Activated CD4-positive, CD25-positive, alpha-beta regulatory T cell (primary cell): ENCODE measurements at places on chromosomes 2 and 18.

GRCh38 chr2:44705876-44706480 lies 235.5 kb upstream of the SIX3 start:
- DNase-seq, result no peak

DNA sequence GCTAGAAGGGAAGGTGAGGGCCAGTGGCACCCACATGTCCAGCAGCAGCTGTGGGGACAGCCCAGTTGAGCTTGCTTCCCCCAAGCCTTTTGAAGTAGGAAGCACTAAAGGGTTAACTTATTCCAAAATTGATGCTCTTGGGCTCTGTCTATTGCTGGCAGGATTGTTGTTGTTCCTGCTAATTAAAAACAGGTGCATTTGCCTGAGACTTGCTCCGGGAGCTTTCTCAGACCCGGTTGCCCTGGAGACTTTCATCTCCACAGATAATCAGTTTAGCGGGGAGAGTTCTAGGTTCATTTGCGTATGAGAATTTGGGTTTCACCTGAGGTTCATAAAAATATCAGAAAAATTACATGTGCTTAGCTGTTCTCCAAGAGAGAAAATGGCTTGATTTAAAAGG lies 277.3 kb downstream of the LRATD1 start:
- no peak for DNase-seq

DNA sequence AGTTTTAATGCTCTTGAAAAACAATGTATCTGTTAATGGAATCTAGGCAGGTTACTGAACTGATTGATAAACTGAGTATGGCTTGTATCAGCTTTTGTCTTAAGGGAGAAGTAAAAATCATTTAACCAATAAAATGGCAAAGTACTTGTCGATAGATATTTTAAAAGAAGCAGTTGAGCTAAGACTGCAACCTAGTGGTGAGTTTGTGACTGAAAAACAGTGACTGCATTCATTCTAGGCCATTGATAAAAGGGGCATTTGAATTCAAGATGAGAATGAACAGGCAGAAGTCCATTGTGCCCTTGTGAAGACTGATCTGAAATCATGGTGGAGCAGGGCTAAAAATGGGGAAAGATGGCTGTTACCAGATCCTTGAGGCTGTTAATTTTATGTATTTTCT lies 59.4 kb upstream of the MSTN start:
- DNase-seq, result no peak

- no peak for DNase-seq
These were observed 100.2 kb downstream of the TNS1 start for GRCh38 chr2:217902379-217903141.

GRCh38 chr18:67813380-67814028 lies 297.0 kb upstream of the DSEL start:
- DNase-seq, result no peak

DNA sequence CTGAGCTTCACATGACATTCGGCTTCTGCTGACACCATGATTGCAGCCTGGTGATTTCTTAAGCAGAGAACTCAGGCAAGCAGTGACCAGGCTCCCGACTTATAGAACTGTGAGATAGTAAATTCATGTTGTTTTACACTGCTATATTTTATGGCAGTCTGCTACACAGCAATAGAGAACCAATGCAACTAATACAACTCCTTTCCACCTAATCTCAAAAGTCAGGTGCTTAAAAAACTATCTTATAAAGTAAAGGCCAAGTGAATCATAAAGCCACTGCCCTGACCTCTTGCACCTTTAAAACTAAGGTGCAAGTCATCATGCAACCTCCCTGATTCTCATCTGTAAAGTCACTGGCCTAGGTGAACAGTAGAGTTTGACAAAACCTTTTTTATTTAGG lies 95.3 kb upstream of the GLS start:
- DNase-seq, result no peak

DNA sequence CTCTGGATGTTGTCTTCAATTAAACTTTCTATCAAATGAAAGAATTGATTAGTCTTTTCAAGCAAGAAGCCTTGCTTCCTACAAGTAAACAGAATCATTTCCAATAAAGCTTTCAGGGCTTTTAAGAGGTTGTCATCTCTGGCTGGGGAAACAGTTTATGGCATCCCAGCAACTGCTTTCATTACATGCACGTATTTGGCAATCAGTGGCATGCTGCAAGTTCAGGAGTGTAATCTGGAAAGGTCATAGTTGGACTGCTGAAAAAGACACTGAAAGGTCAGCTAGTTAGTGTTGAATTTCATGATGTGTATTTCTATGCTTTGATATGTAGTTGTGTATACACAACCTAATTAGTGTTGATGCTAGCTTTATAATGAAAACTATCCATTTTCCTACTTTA lies 332.9 kb downstream of the DSC3 start:
- no peak for DNase-seq

DNA sequence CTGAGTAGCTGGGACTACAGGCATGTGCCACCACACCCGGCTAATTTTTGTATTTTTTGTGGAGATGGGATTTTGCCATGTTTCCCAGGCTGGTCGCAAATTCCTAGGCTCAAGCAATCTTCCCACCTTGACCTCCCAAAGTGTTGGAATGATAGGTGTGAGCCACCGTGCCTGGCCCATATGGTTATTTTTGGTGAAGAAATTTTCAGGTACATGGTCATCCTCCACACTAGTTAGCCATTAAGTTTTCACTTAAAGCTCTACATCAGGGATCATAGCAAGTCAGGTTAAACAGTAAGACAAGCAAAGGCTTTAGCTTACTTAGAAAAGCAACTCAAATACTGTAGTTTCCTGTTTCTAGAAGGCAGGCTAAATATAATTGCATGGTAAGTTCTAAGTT lies 104.3 kb upstream of the GRB14 start:
- DNase-seq, result no peak

DNA sequence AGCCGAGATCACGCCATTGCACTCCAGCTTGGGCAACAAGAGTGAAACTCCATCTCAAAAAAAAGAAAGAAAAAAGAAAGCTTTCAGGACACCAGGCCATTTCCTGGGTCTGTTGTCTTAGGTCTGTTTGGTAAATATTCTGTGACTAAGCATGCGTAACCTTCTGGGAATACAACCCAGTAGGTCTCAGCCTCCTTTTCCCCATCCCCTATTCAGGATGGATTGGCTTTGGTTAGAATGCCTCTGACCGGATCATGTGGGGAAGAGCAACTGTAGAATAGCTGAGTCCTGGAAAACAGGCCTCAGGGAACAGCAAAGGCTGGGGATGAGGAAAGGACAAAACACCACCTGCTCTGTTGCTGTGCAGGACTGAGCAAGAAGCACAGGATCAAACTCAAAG lies 1.6 kb upstream of the PDCL3 start:
- DNase-seq, result no peak

DNA sequence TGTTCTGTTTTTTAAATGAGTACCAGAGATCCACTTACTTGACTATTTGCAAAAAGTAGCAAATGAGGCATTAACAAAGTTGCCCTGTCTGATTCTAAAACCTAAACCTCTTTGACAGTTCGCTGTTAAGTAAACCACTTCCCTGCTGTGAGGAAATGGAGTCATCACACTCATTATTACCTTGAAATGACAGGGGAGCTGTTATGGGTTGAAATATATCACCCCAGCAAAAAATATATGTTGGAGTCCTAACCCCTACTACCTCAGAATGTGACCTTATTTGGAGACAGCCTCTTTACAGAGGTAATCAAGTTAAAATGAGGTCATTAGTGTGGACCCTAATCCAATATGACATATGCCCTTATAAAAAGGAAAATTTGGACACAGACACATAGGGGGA lies 36.1 kb downstream of the DHRS9 start:
- no peak for DNase-seq

DNA sequence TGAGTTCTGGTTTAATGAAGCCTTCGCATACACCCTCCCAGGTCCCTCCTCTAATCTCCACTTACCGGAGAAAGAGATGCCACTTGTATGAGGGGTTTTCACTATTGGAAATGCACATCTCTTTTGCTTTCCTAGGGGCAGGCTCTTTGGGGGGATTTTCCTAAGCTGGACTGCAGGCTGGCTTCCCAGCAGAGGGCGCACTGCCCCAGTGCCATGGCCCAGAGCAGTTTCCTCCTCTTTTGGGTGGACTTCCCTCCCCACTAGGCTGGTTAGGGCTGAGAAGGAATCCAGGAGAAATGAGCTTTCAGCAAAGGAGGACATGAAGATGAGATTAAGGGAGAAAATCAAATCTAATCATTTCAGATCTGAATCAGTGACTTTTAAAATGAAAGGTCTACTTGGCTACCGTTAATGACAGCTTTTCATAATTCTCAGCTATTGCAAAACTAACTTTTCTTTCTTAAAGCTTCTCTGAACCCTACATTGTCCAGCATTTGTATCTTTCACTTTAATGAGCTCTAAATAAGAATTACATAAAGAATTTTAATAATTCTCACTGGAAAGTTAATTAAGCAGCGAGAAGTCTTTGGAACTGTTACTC lies 784.1 kb upstream of the FANCL start:
- no peak for DNase-seq

DNA sequence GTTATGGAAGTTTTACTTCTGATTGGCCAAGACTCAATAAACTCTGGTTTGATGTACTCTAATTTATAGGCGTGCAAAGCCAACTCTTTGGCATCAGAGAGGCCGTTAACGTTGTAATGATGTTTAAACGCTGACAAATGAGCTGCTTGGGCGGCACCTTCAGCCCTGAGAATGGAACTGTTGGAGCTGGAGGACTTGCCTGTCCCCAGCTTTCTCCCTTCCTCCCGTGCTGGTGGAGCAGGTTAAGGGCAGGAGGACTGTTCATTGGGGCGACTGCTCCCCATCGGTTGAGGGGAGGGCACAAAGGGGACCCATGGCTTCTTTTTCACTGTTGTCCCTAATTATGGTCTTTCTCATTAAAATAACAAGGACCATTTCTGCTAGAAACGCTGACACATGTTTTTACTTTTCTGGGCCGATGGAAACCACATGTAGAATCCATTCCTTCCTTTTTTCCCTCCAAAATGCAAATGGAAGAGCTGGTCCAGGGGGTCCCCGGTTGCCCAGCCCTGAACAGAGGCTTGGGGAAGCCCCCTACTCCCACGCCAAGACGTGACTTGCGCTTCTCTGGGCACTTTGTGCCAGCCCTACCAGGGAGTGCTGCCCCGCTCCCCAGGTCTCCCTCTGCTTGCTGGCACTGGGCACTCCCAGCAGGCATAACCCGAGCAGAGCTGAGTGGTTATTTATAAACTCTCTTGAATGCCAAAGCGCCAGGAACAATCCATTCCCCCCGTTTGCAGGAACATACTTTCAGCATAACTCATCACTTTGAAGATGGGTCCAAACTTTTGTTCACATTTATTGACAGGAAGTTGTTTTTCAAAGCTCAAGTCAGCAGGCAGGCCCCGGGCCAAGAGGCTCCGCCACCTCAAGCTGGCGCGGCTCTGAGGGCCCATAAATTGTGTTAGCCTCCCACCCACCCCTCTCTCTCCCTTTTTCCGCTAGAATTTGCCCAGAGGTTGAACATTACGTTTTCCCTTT lies 170.1 kb downstream of the ASB1 start:
- no peak for DNase-seq

GRCh38 chr2:3476321-3476984 lies 42.9 kb downstream of the ADI1 start:
- no peak for DNase-seq

DNA sequence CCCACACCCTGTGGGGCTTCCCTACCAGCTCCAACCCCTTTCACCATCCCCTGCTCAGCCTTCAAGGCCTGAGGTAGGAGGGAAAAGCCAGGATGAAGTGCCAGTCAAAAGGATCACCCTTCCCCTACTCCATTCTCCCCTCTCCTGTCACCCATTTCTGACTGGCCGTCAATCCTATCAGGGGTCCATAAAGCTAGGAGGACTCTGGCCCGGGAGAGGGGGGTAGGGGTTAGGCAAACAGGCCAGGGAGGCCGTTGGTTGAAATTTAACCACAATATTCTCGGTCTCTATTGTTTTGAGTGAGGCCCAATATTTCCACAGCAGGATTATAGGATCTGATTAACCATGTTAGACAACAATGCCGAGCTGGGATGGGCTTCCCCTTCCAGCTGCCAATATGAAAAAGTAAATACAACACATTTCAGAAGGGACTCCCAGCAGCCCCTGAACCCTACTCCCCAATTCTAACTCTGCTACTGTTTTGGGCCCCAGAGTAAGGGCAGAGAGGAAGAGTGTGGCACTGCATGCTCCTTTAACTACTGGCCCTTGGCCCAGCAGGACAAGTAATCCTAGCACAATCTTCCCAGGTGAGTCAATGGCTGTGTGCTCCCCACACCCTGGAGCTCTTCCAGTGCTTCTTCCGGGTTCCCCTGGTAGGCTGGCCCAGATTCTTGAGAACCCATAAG lies 10.6 kb upstream of the IHH start:
- DNase-seq, result no peak

- DNase-seq, result no peak
These were observed 55.9 kb downstream of the COPS8 start for GRCh38 chr2:237141571-237142051.

GRCh38 chr18:8847900-8848299 lies 142.5 kb downstream of the MTCL1 start:
- DNase-seq, result no peak

GRCh38 chr2:48939232-48939631 lies 183.7 kb upstream of the LHCGR start:
- DNase-seq, result no peak

DNA sequence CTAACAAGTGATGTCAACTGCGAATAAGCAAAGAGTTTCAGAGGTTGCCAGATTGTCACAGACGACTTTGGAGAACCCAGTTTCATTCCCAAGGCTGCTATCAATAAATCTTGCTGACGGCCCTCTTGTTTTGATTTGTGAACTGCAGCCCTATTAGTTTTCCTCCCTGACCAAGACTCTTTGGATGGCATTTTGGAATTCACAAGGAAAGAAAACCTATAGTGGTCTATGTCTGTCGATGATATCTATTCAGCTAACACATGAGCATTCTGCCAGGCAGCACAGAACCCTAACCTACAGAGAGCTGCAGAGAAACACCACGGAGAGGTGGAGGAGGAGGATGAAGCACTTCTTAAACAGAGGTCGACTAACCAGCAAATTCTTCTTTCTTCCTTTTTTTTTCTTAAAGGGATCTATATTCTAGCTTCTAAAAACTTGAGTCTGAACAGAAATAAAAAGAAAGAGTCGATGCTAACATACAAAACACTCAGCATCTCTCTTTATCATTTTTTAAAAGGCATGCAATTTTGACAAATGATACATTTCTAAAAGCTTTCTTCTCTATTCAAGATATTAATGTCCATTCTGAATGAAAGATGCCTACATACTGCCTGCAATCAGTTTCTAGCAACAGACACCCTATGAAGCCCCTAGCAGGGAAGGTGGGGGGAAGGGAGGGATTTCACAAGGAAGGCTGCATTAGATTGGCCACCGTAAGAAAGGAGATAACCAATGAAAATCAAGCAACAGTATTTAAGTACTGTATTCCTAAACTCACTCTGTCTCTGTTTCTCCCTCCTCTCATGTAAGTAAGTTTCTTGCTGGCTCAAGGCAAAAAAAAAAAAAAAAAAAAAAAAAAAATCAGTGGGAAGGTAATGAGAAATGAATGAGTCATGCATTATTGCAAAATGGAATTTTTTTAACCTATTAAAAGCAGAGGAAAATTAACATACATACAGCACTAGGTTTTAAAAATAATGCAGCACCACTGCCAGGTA lies 83.0 kb upstream of the CHRNA1 start:
- no peak for DNase-seq

DNA sequence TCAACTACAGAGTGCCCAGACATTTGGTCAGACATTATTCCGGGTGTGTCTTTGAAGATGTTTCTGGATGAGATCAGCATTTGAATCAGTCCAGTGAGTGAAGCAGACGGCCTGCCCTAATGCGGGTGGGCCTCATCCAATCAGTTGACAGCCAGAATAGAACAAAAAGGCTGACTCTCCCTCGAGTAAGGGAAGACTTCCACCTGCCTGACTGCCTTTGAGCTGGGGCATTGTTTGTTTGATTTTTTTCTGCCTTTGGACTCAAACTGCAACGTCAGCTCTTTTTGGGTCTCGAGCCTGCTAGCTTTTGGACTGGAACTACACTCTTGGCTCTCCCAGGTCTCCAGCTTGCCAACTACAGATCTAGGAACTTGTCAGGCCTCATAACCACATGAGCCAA lies 111.7 kb upstream of the AGAP1 start:
- no peak for DNase-seq
